Colonic mucosa (tissue), 4 donors: ENCODE measurements at places on chromosomes 7 and 10. TPM values are rescaled to one million over a fixed set of nuclear protein-coding genes. Genes with fewer than 3 reads are reported as not detected.

Gene SP4
- 2.6 TPM for total RNA-seq

Gene VAX1
- not detected for total RNA-seq

Gene METTL27
- total RNA-seq, result 4.0 TPM

Gene GIMAP2
- total RNA-seq, result 6.9 TPM

Gene AGMO
- 0.47 TPM for total RNA-seq

Gene FERD3L
- total RNA-seq, result not detected

Gene DHTKD1
- 18.5 TPM for total RNA-seq

Gene ZC3HAV1
- total RNA-seq, result 33.8 TPM

Gene SEMA3A
- 14.2 TPM for total RNA-seq

Gene PTN
- total RNA-seq, result 1.8 TPM

Gene BAMBI
- 3.1 TPM for total RNA-seq

Gene ZNHIT1
- total RNA-seq, result 98.1 TPM

Gene ACSM6
- not detected for total RNA-seq

Gene PALS2
- total RNA-seq, result 6.6 TPM

Gene GPR15LG
- 560 TPM for total RNA-seq

Gene PTF1A
- total RNA-seq, result not detected

Gene TIMM23B
- 10.2 TPM for total RNA-seq

Gene HPSE2
- total RNA-seq, result 1.0 TPM

Gene CALCR
- total RNA-seq, result not detected
